Mesendoderm (in vitro differentiated cells): ENCODE measurements at places on chromosomes 7 and 10.

GRCh38 chr10:36621346-36621745, 504.1 kb upstream of the ANKRD30A start:
- no peak for DNase-seq

DNA sequence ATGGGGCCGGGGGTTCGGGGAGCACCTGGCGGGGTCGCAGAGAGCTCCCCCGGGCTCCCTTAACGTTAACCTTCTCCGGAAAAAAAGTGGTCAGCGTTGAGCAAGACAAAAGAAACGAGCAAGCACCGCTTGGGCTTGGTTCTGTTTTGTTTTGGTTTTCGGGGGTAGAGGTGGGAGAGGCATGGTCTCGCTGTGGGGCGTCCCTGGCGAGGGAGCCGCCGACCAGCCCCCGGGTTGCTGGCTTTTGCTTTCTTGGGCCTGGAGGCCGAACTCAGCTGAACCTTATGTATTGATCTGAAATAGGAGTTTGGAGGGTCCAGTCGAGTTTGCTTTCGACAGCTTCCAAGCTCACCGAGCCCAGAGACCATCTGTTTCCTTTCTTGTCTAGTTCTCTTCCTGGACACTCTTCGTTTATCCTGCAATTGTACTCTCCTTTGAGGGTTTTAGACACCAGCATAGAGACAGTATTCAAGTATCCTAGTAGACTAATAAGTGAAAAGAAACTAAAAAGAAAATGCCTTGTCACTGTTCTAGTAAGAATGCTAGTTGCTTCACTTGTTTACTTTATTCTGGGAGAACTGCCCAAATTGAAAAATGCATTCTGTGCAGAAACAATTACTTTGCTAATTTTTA, 980 bp downstream of the FHIP2A start:
- DNase-seq: peak; percentile 57

DNA sequence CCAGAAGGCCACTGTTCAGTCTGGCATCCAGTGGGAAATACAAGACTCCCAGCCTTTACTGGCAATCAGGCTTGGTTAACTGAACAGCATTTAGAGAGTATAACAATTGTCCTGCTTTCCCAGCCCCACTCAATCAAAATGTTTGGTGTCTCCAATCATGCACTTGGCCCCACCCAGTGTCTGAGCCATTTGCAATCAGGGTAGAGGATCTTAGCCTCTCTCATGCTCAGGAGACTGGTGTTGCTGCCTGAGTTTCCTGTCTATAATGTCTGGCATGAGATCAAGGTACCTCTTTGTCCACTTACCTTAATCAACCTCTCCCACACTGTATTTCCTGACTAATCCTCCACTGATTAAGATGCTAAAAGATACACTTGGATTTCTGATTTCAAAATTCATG, 290.2 kb upstream of the GHITM start:
- DNase-seq: no peak

DNA sequence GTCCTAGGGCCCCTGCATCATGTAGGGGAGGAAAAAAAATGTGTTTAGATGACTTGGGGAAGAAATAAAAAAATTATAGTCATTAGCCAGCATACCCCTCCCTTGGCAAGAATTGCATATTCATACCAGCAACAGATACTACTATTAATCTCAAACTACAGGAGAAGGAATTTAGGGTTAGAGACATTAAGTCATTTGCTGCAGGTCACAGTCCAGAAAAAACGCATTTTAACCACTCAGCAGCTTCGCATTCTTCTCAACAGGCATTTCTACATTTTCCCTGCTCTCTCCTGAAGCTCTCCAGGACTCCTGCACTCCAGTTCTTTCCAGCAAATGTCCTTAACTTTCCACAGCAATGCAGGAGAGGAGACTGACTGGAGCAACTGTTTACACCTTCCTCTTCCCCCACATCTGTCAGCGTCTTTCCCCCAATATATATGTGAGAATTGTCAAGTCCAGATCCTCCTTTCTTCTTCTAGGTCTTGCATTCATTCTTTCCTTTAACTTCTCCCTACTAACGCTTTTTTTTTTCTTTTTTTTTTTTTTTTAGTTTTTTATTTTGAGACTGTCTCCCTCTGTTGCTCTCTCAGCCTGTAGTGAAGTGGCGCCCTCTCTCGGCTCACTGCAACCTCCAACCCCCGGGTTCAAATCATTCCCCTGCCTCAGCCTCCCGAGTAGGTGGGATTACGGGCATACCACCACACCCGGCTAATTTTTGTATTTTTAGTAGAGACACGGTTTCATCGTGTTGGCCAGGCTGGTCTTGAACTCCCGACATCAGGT, 35.6 kb downstream of the PRPS1L1 start:
- DNase-seq: peak; percentile 46

DNA sequence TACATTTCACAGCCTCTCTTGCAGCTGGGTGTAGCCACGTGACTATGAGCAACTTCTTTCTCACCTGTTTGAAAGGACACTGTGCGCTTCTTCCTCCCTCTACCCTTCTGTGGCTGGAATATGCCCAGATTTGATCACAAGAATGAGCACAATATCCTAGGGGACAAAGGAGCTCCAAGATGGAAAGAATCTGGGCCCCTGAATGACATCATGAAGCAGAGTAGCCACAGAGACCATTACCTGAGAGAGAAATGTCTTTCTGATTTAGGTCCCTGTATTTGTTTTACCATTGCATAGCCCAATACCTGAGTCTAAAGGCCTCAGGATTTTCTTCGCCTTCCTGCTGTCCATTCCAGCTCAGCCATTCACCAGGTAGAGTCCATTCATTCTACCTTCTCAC, 15.4 kb downstream of the ZNF503 start:
- no peak for DNase-seq

GRCh38 chr7:36180121-36180520, 27.1 kb downstream of the EEPD1 start:
- no peak for DNase-seq

- peak; percentile 97 for DNase-seq
Observed at GRCh38 chr10:72364239-72364777, 9.6 kb upstream of the DNAJB12 start.
